ENCODE measurements at places on chromosomes 4 and X.

DNA sequence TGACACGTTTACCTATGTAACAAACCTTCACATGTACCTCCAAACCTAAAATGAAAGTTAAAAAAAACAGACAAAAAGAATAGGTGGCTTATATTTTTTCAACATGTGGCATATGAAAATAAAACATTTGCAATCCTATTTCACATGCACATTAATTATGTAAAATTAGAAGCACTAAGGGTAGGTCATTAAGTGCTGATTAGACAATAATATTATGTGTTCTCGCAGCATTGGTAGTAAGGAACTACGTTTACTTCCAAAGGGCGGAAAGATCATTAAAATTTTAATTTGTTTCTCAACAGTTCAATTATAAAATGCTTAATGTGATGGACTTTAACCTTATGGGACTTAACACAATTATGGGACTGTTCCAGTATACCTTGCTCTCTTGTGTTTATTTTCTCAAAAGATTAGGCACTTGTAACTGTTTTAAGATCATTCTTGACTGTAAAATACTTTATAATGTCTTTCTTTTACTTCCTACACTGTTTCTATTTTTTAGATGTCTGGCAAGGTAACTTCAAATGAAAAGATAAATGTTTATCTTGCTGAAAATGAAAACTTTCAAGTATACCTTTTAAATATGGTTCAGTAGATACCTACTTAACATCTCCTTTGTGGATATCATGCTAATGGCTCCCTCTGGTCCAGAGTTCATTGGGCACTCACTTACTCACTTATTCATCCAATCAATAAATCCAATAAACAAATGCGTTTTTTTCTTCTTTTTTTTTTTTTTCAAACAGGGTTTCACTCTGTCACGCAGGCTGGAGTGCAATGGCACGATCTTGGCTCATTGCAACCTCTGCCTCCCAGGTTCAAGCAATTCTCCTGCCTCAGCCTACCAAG, 202.0 kb downstream of the ARAP2 start:
- no peak for DNase-seq

DNA sequence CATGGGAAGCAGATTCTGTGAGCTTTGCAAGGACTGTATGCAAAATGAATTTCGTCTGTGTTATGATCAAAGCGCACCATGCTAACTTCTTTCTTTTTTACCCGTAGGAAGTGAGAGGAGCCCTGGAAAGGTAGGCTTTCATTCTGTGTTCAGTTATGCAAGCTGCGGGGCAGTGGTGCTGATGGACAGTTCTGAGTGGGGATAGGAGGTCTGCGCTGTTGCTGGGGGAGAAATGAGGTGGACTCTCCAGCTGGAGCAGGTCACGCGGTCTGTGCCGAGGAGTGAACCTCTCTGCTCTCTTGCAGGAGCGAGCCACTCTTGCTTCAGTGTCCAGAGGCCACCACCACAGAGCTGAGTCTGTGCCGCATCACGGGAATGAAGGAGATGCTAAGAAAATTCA, 4.5 kb downstream of the TRIML1 start:
- DNase-seq: no peak

GRCh38 chr4:7815562-7815961, 124.1 kb downstream of the AFAP1 start:
- DNase-seq: no peak

GRCh38 chr4:38160487-38161207, 200.4 kb downstream of the PTTG2 start:
- peak; percentile 74 for DNase-seq
